ENCODE measurements at places on chromosomes 16 and 17.

- DNase-seq: no peak
Measured at GRCh38 chr17:55450232-55450825, 28.7 kb upstream of the MMD start.

DNA sequence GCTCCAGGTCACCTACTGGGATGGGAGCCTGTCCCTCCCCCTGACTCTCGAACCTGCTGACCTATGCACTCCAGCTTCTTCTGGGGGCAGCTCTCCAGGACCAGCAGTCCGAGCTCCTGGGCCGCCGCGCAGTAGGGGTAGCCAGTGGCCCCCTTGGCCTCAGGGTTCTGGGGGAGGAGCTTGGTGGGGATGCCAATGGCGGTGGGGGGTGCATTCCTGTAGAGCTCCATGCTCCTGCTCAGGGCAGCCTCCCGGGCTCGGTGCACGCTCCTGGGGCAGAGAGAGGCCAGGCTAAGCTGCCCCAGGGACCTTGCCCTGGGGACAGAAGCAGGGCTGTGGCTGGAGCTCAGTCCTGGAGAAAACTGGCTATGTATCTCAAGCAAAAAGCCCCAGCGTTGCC, 7.7 kb upstream of the SPATA2L start:
- DNase-seq: no peak

- DNase-seq: no peak
Measured at GRCh38 chr16:67245186-67245585, 2.1 kb downstream of the FHOD1 start.

DNA sequence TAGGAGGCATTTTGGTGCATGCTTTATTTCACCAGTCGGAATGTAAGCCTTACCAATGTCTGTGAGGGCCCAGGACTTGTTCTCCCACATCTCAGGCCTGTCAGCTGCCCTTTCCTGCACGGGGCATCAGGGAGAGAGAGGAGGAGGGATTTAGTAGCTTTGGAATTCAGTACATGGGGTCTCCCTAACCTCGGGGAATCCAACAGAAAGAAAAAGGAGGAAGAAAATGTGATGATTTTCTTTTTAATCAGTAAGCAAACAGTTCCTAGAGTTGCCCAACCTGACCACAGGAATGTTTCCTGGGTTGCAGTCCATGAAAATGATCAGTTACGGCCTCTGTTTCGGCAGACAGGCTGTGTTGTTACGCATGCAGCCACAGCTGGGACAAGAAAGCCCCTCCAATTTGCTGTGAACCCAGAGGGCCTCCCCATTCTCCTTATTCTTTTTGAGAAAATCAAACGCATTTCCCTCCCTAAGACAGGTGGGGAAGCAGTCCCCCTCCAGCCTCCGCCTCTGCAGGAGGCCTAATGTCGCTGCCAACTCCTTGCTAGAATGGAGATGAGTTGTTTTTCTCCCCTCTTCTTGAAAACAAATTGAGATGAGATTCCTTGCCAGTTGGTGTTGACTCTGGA, 53.1 kb upstream of the TANGO6 start:
- DNase-seq: no peak

- DNase-seq: no peak
Measured at GRCh38 chr17:703081-703875, 11.4 kb downstream of the VPS53 start.

DNA sequence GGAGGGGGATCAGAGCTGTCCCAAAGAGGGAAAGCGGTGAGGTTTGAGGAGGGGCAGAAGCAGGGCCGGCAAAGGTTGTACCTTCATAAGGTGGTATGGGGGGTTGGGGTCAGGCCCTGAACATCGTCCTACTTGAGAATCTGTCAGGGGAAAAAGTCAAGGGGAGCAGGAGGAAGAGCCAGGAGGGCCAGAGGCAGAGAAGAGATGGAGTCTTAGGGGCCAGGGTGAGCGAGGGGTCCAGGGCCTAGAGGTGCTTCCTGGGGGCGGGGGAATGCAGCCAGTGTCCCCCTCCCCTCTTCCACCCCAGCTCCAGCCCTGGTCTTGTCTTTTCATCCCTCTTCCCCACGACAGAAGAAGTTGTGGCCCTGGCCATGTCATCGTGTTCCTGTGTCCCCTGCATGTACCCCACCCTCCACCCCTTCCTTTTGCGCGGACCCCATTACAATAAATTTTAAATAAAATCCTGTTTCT, 1.3 kb upstream of the PRRT2 start:
- DNase-seq: no peak

GRCh38 chr17:31533546-31534155, 142.2 kb downstream of the RAB11FIP4 start:
- DNase-seq: no peak

GRCh38 chr17:67262435-67263117, 17.6 kb upstream of the HELZ start:
- DNase-seq: no peak

DNA sequence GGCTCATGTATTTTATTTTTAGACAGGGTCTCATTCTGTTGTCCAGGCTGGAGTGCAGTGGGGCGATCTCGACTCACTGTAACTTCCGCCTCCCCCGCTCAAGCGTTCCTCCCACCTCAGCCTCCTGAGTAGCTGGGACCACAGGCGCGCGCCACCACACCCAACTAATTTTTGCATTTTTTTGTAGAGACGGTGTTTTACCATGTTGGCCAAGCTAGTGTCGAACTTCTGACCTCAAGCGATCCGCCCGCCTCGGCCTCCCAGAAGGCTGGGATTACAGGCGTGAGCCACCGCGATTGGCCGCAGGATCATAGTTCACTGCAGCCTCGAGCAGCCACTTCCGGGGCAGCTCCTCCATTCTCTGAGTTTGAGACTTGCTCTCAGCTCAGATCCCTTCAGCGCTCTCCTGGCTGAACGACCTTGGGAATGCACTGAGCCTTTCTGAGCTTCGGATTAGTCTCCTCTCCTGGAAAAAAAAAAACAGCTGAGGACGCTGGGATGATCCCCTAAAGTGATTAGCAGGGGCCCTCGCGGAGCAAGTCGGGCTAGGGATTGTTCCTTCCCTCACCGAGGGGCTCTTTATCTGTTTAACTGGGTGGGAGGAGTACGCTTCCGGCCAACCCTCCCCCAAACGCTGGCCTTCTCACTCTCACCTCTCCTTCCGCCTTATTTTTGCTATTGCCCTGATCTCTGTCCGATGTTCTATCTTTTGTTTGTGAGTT, 1.1 kb upstream of the PKMYT1 start:
- DNase-seq: no peak

DNA sequence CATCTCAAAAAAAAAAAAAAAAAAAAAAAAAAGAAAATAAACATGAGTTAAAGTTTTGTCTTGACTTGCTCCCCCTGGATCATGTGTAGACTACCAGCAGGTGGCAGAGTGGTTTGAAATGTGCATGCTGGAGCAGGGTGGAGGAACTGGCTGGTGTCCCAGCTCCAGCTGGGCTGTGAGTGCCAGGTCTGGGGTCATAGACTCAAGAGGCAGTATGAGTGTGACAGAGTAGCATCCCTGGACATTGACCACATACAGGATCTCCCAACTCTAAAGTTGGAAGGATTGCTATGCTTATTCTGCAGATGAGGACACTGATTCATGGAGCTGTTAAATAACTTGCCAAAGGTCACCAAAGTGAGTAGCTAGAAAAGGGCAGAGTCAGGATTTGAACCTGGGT, 198.0 kb upstream of the MPHOSPH6 start:
- DNase-seq: peak; percentile 5

GRCh38 chr17:69227541-69227940, 1.1 kb downstream of the ABCA10 start:
- no peak for DNase-seq

- no peak for DNase-seq
Measured at GRCh38 chr17:48769009-48769675, 40.6 kb upstream of the HOXB13 start.

- DNase-seq: no peak
Measured at GRCh38 chr17:28407974-28408306, 1.9 kb upstream of the SLC46A1 start.

DNA sequence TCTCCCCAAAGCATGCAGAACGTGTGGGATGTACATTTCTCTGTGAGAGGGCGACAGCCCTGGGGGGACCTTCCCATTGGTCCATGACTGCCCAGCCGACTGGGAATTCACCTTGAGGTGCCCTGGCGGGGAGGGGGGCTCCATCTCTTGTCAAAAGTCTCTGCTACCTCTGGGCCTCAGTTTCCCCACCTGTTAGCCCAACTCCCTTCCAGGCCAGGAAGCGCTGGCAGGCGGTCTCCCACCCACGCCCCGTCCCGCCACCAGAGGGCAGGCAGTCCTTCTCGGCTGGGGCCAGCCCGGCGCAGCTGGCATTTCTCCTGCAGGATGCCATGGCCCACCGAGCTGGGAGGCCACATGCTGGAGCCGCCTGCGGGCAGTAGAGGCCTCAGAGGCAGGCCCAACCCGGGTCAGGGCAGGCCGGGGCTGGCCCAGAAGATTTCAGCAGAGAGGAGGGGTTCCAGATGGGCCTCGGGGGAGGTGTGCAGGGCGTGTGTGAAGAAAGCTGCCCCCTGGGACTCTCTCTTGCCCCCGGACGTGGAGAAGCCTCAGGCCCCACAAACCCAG, 16.6 kb downstream of the CD7 start:
- DNase-seq: peak; percentile 79

- DNase-seq: no peak
Measured at GRCh38 chr17:60146206-60146605, 3.6 kb upstream of the CA4 start.

GRCh38 chr17:18187821-18188761, 4.5 kb downstream of the ALKBH5 start:
- DNase-seq: no peak

DNA sequence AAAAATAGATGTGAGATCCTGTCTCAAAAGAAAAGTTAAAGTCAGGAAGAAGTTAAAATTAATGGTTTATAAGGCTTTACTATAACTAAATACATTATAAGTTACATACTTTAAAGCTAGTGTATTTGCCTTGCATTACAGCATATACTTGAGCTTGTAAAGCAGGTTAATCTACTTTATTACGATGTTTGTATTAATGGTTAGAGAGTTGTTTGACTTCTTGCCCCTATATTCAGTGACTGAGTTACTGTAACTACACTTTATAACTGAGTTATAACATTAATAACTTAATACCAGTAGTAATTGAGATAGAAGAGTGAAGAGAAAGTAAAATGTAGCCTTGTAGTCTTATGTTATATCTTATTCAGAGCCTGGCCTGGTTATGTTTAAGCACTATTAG, 22.9 kb downstream of the CLTC start:
- no peak for DNase-seq

GRCh38 chr17:72726936-72727335, 365.6 kb downstream of the SLC39A11 start:
- peak; percentile 58 for DNase-seq

GRCh38 chr17:33671491-33671890, 378.4 kb upstream of the ASIC2 start:
- DNase-seq: no peak

DNA sequence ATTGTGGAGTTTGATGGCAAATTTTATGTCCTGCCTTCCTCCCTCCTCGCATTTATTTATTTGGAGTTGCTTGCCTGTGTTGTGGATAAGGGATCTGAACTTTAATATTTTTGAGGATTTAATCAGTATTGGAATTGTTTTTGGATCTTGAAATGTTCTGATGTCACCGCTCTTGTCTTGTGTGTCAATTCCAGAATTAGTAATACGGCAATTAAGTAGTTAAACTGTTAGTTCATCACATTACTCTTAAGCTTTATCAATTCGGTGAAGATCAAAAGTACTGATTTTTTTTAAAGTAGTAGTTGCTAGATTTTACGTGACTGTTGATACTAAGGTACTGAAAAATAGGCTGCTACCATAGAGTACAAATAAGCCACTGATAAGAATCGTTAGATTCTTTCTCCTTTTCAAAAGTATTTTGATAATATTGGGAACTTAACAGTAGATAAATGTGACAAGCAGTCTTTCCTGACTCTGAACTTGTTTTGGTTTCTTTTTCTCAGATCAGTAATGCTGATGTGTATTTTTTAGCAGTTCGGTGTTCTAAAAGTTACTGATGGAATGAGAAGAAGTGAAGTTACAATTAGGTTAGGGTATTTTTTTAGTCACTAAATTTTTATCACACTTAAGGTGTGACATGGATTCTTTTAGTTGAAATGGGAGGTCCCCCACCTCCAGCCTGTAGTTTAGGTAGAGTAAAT, 2.0 kb downstream of the RBBP6 start:
- DNase-seq: peak; percentile 17

GRCh38 chr16:87213536-87213935, 103.7 kb downstream of the C16orf95 start:
- DNase-seq: no peak

GRCh38 chr16:27171584-27171983, 31.7 kb upstream of the KDM8 start:
- DNase-seq: no peak

DNA sequence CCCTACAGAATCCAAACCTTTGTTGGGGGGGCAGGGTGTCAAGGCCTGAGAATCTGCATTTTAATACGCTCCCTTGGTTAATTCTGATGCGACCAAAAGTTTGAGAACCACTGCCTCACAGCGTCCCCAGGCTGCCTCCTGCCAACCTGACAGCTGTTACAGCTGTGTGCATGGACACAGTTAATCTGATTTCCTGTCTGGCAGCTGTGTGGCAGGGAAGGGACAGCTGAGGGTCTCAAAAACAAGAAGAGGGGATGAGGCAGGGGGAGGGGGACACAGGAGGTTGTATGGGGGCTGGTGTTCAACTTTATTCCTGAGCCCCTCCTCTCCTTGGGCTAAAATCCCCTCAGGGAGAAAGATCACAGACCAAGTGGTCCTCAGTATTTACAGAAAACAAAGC, 17.5 kb downstream of the HDAC5 start:
- no peak for DNase-seq

DNA sequence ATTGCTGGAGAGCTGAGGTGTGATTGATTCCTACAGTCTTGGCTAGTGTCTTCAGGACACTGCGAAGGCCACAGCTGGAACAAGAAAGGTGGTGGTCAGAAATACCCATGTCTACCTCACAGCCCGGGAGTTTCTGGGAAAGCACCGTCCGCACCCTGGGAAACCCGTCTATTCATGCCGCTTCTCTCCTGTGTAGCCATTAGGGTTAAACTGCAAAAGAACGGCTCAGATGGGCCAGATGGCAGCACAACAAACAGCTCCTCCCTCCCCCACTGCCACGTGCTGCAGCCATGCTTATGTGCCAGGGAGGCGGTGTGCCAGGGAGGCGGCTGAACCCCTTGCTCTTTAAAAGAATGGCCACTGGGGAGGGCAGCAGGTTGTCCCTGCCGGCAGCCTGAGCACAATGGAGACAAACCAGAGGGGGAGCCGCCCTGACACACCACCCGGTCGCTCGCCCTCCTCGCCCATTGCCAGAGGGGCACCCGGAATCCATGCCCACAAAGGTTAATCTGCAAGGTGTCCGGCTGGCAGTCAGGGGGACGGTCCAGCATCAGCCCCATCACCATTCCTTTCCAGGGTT, 65.2 kb downstream of the CYTH1 start:
- peak; percentile 54 for DNase-seq

All from B cell (primary cell).